ENCODE measurements at places on chromosomes 1 and 21.

DNA sequence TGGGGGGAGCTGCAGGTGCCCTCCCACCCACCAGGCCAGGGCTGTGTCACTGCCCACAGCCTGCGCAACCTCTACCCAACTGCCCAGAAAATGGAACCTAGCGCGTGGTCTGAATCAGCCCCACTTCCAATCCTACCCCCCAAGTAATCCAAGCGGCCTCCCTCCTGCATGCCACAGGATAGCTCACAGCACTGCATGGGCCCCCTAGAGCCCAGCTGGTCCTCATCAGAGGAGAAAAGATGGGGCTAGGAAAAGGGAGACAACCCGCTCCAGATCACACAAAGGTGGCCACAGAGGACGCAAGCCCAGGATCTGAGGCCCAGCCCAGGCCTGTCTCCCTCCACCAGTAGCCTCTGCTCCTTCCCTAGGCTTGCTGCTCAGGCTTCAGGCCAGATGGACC lies 6.2 kb downstream of the ADGRB2 start:
- no peak for DNase-seq

- no peak for DNase-seq
These were observed 47.6 kb downstream of the ACP6 start for GRCh38 chr1:147622731-147623130.

DNA sequence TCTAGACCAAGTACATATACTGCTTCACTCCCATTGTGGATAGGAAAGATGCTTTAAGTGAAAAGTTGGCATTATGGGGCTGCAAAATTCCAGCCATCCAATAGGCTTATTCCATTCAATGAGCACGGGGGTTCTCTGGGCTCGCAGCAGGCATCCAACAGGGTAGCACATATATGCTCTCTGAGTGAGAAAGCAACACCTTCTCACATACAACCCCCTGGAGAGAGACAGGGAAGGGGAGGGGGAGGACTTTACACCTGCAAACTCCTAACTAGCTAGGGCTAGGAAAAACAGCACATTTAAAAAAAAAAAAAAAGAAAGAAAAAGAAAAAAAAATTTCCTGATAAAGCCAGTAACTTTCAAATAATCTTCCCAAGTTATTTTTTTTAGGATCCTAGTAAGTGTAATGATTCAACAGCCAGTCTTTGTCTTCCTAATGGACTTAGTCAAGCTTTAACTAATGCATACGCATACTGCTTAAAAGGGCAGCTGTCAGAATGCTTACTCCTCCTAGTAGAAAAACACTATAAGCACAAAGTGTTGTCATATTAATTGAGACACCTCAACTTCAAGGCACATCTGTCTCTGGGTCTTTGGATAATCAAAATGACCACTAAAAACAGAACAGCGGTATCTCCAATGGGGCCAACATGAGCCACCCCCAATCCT lies 18.7 kb downstream of the PSMB2 start:
- no peak for DNase-seq

GRCh38 chr21:14072761-14073535 lies 137.8 kb downstream of the LIPI start:
- DNase-seq = no peak

DNA sequence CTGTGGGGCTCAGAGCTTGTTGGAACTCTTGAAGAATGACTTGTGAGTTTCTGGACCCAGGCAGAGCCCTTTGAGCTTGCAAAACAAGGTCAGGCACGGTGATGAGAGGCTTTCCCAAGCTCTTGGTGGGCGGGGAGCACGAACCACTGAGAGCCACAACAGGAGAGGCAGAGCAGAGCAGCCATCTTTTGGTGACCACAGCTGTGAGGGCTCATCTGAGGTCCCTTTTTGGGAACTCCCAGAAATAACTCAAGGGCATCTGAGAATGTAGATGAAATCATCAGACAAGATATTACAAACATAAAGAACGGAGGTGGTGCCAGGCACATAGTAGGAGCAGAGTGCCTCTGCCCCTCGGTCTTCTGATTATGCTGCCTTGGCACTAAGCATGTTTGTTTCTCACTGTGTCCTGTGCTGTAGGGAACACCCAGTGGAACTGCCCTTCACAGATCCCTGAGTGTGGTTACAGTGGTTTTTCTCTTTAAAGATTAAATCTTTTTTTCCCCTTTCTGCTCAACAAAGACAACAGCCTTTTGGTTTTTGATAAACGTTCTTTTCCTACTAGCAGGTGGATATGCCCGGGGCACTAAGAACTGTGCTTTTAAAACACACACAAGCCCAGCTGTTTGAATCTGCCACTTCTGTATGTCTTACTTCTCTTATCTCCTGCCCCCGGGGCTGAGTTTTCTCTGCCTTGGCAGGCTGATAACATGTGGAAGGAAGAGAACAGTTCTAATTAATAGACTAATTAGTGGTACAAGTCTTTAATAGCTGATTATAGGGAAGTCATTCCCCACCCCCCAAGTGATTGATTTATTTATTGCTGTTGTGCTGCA lies 37.7 kb downstream of the CD34 start:
- DNase-seq = no peak

- DNase-seq = no peak
These were observed 20.8 kb upstream of the BTG2 start for GRCh38 chr1:203284411-203285123.

GRCh38 chr1:99702221-99702620 lies 56.3 kb downstream of the PALMD start:
- no peak for DNase-seq

- no peak for DNase-seq
These were observed 74.6 kb downstream of the RASAL2 start for GRCh38 chr1:178168536-178168935.

- no peak for DNase-seq
These were observed 11.0 kb upstream of the SERBP1 start for GRCh38 chr1:67441183-67441582.

GRCh38 chr1:174000371-174000770 lies 21.8 kb downstream of the RC3H1 start:
- DNase-seq = no peak

DNA sequence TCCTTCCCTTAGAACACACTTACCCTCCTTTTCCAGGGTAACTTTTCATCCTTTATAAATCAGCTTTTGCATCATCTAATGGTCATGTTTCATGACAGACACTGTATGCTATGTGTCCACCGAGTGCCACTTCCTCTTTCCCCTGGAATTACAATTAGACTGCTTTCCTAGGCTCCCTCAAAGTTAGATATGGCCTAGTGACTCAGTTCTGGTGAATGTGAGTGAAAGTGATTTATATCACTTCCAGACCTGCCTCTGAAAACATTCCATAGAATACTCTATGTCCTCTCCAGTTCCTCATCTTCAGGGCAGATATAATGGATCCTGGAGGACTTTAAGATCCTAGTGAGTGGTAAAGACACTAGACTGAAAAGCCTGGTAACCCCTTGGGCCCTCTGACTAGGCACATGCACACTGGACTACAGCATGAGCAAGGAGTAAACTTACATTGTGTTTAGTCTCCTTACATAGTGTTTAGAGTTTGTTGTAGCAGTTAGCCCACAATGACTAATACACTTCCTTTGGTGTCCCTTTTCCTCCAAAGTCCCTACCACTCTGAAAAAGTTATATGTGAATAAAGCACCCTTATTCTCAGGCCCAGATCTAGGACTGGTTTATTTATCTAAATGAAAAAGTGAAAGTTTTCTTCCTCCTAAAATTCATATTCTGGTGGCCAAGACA lies 59.3 kb downstream of the GPR88 start:
- DNase-seq = no peak

GRCh38 chr21:37276377-37276776 lies 9.2 kb upstream of the VPS26C start:
- no peak for DNase-seq

- no peak for DNase-seq
These were observed 944 bp upstream of the AGO3 start for GRCh38 chr1:35929730-35930592.

GRCh38 chr1:65148548-65149350 lies 746 bp downstream of the AK4 start:
- no peak for DNase-seq

- DNase-seq = no peak
These were observed 3.5 kb downstream of the C1orf159 start for GRCh38 chr1:1112237-1112985.

- DNase-seq = no peak
These were observed 14.4 kb upstream of the ZFYVE9 start for GRCh38 chr1:52127181-52128180.

DNA sequence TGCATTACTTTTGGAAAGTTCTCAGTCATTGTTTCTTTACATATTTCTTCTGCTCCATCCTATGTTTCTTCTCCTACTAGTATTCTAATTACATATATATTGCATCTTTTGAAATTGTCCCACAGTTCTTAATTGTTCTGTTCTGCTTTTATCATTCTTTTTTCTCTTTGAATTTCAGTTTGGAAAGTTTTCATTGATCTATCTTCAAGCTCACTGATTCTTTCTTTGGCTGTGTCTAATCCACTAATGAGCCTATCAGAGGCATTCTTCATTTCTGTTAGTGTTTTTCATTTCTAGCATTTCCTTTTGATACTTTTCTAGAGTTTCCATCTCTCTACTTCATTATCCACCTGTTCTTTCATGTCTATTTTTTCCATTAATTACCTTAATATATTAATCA lies 159.0 kb upstream of the KCNJ15 start:
- no peak for DNase-seq

DNA sequence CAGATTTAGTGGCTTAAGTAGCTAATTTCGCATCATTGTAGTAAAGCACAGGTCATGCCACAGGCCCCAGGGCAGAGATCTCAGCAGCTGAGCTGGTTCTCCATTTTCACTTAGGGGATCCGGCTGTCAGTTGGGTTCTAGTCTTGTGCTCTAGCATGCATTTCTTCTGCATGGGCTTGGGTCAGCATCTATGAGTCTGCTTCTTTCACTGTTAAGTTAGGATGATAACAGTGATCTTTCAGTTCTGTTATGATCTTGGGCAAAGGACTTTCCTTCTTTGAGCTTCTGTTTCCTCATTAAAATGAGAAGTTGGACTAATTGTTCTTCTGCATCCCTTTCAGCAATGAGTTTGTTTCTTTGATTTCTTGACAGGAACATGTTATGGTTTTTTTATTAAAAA lies 123.6 kb upstream of the DNAH14 start:
- DNase-seq = no peak

DNA sequence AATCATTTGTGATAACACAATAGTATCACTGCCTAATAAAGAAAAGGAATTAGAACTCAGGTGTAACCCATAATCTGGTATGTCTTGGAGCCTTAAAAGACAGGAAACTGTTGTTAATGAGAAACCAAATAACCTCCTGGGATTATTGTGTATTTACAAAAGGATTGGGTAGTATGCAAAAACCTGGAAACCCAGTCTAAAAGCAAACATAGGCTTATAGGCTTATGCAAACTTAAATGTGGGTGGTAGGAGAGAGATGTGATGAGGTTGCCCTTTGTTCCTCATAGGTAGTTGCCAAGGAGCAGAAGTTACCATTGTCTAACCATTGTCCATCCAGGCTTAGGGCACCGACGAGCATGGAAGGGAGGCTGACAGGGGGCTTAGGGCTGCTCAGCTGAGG lies 165.8 kb downstream of the AK5 start:
- DNase-seq = no peak

- DNase-seq = no peak
These were observed 16.9 kb downstream of the GPR157 start for GRCh38 chr1:9111957-9112356.

DNA sequence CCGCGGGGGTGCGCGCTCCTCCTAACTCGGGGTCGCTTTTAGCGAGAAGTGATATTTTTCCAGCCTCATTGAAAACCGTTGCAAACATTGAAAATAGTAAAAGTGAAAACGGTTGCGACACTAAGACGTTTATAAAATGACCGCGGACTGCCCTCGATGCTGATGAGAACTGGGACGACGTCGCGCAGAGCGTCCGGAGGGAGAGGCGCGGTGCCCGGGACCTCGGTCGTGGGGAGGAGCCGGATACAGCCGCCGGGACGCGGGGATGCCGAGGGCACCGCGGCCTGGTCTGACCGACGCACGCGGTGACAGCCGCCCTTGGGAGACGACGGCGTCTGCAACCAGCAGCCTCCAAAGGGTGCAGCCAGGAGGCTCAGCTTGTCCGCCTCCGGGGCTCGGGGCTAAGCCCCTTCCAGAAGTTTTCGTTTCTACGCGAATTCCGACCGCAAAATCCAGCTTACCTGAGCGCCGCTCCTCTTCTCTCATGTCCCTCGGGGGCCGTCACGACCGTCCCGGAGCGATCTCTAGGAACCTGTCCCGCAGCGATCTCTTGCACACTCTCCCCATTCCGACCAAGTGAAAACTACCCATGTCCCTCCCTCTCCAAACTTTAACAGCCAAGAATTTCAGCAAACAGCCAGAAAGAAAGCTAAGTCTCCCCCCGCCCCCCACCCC lies 144.4 kb upstream of the ETS2 start:
- no peak for DNase-seq

GRCh38 chr1:164651351-164651951 lies 92.5 kb downstream of the PBX1 start:
- DNase-seq = no peak

DNA sequence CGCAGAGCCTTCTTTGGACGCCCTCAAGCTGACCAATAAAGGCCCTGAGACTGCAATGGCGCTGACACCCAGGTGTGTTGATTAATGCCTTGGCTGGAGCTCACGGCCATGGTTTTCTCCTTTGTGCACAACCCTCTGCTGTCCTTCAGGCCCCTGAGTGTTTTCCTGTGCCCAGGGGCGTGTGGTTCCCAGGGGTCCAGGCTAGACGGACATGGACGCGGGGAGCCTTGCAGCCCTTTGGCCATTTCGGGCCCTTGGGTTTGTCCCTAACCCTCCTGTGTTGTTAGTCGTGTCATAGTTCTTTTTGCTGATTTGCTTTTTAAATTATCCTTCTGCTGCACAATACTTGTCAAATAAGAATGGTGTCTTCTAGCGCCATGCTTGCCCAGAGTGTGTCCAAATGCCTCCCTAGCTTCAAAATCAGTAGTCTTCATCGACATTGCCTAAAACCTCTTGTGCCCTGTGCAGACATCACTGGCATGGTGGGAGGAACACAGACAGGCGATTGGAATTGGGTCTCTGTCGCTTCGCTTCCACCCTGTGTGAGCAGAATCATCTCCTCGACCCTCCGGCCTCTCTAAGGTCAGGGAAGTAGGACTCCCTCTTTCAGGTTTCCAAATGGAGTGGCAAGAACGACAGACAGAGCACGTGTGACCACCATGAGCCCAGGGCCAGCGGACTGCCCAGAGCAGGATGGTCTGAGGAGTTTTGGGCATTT lies 1.9 kb downstream of the KRTAP10-4 start:
- DNase-seq = no peak

DNA sequence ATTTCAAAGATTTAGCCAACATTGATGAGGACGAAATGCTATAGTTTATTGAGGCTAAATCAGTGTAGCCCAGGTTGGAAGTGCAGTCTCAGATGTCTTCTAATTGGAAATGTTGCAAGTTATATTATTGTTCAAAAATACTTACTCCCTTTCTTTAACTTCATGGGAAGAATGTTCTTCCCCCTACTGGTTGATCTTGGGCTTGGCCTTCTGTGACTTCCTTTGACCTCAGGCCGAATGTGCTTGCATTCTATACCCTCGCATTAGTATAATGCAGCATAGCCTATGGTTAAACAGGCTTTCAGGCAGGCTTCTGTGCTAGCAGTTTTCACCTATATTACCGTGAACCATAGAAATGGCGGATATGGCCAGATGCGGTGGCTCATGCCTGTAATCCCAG lies 77.3 kb downstream of the RPE65 start:
- no peak for DNase-seq

Data from cortex of kidney (tissue), 1 donor.